Fibroblast of villous mesenchyme (primary cell): ENCODE measurements at places on chromosomes 6 and 20.
A peak's percentile ranks its signal among the peaks of the same experiment; 100 is the strongest.

- peak; percentile 57 for DNase-seq
Observed at GRCh38 chr20:25389401-25389857, 1.2 kb downstream of the ABHD12 start.

GRCh38 chr6:65045801-65046200, 661.2 kb downstream of the EYS start:
- DNase-seq, result no peak

GRCh38 chr6:63214816-63215215, 3.5 kb downstream of the FKBP1C start:
- DNase-seq, result no peak

GRCh38 chr20:10200330-10200729, 18.3 kb upstream of the SNAP25 start:
- no peak for DNase-seq

DNA sequence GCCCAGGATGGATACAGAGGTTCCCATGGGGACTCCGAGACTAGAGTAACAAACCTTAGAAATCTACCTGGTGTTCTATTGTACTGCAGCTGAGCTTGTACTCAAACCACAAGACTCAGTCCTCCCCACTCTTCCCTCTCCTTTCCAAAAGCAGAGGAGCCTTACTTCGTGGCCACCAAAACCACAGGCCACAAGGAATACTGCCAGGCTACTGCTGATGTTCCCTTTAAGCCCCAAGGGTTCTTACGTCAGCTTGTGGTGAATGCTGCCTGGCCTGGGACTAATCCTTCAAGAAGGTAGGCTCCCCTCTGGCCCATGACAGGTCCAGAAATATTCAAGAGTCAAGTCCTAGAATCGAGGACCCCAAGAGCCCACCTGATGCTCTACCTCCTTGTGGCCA, 10.5 kb upstream of the DEFB128 start:
- DNase-seq, result no peak

DNA sequence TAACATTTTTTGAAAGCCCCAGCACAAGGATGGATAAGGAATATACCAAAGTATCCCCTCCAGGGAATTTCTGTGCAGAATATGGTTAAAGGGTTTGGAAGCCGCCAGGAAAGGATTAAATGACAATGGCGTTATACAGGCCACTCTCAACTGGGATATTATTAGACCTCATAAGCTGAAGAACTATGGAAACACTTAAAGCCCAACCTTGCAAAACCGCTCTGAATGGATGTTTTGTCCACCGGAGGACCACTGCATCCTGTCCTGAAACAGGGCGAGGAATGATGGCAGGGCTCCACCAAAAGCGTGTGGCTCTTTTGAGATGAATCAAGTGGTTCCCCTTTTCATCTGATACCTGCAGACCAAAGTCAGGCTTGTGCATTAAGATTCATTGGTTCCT, 32.4 kb downstream of the NFATC2 start:
- no peak for DNase-seq

DNA sequence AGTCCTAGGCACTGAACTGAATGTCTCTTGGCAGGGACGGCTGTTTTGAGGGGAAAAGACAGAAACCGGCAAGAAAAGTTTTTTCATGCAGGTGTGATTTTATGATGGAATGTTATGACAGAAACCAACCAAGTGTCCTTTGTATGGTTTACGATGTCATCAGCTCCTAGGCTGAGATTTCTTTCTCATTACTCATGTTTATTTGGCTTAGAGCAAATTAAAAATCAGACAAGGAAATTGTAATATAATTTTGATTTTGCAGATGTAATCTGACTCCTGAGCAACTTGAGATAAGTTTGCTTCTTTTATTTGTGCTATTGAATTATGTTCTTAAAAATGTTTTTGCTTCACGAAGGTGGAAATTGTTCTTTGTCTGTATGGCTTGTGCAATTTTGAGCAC, 58.8 kb upstream of the MAP3K7 start:
- DNase-seq, result no peak

- DNase-seq, result peak; percentile 83
Observed at GRCh38 chr6:43790031-43790430, 20.0 kb downstream of the VEGFA start.

DNA sequence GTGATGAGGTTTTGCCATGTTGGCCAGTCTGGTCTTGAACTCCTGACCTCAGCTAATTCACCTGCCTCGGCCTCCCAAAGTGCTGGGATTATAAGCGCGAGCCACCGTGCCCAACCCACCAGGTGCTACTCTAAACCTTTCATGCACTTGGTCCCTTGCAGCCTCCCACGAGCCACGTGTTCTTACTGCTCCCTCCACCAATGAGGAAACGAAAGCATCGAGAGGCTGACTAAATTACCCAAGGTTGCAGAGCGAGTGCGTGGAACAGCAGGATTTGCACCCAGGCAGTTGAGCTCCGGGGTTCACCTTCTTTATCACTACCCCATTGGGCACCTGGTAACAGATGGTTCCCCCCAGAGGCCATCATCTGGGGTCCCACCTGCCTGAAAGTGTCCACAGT, 208.3 kb downstream of the LY86 start:
- no peak for DNase-seq

DNA sequence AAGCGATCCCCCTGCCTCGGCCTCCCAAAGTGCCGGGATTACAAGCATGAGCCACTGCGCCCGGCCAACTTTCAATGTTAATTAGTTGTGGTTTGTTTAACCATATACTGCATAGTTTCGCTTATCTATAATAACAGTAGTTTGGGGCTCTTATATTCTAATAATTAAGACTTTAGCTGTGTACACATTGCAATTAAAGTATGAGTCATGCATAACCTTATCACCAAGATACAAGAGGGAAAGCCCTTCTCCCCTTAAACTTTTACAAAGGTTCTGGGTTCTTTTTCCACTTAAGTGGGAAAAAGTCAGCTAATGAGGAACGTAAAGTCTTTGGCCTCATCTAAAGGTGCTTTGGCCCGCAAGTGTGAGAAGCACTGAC, 3.2 kb upstream of the MCCD1 start:
- DNase-seq, result no peak

GRCh38 chr6:37298958-37299357, 41.0 kb upstream of the TMEM217 start:
- DNase-seq, result no peak

DNA sequence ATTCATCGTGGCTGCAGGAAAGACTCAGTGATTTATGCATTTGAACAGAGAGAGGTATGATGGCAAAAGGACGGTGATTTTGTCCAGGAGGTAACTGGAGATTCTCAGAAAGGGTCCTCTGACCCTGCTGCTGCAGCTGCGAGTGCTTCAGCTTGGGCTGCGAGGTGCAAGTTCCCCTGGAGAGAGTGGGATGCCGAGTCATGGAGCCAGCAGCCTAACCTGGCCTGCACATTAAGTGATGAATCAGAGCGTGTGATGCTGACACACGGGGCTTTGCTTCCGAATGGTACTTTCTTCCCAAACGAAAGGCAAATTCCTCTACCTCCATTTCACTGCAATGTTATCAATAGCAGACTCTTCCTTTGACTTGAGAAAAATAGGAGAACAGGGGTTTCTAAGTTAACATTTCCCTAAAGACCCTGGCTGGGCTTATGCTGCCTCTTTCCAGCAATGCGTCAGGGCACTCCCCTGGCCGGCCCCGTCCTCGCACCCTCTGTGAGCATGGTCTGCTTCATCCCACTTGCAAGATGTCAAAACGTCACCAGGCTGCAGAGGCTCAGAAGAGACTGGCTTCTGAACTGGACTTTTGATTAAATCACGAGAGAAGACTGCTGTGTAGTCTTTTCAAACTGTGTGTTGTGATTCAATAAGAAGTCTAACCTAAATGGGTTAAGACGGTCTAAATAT, 628.0 kb upstream of the AGPAT4 start:
- no peak for DNase-seq

- DNase-seq, result no peak
Observed at GRCh38 chr6:37299990-37300389, 42.0 kb upstream of the TMEM217 start.

DNA sequence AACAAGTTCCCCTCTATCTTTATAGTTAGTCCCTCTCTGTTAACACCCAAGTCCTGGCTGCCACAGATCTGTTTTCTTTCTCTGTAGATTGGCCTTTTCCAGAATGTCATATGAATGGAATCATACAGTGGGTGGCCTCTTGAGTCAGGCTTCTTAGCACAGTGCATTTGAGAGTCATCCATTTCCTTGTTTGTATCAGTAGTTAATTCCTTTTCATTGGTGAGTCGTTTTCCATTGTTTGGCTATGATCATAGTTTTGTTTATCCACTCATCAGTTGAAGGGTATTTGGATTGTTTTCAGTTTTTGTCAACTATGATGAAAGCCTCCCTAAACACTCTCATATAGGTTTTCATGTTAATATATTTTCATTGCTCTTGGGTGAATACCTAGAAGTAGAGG, 248.3 kb downstream of the ARID1B start:
- no peak for DNase-seq

GRCh38 chr20:20003031-20003954, 13.9 kb upstream of the NAA20 start:
- DNase-seq, result peak; percentile 71

- no peak for DNase-seq
Observed at GRCh38 chr20:50001784-50002311, 19.1 kb downstream of the SNAI1 start.

DNA sequence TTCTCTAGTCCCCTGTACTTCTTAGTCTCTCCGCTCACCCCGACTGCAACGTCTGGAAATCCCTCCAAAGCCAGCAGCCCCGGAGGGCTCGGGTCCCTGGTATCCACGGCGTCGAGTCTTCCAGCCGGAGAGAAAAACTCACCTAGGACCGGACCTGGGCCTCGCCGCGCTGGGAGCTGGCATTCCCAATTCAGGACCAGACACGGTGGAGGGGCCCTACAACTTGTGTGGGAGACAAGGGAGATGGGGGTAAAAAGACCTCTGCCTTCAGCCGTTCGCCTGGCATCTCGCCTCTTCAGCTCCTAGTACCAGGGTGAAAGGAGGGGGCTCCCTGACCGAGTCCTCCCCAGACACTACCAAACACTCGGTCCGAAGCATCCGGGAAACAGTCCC, 64.3 kb downstream of the GPX5 start:
- DNase-seq, result no peak

GRCh38 chr20:9458138-9458796, 56.1 kb upstream of the LAMP5 start:
- peak; percentile 25 for DNase-seq

GRCh38 chr20:5797843-5798462, 47.8 kb downstream of the SHLD1 start:
- DNase-seq, result no peak

DNA sequence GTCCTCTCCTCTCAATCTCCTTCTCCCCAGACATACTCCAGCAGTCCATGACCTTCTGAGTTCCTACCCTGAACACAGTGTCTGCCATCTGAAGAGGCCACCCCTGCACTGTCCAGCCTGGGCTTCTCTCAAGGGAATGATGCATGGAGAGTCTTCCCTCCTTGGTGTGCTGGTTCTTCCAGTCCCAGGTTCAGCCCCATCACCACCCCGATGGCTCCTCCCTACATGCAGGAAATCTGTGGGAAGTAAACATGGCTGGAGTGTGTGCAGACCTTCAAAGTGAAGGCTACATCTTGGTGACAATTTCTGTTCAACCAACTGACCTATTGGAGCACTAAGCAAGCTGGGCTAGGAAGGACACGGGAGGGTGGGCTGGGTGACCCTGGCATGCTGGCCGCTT, 121.0 kb upstream of the JAG1 start:
- DNase-seq, result no peak

GRCh38 chr6:15586503-15586902, 76.3 kb downstream of the DTNBP1 start:
- DNase-seq, result no peak

DNA sequence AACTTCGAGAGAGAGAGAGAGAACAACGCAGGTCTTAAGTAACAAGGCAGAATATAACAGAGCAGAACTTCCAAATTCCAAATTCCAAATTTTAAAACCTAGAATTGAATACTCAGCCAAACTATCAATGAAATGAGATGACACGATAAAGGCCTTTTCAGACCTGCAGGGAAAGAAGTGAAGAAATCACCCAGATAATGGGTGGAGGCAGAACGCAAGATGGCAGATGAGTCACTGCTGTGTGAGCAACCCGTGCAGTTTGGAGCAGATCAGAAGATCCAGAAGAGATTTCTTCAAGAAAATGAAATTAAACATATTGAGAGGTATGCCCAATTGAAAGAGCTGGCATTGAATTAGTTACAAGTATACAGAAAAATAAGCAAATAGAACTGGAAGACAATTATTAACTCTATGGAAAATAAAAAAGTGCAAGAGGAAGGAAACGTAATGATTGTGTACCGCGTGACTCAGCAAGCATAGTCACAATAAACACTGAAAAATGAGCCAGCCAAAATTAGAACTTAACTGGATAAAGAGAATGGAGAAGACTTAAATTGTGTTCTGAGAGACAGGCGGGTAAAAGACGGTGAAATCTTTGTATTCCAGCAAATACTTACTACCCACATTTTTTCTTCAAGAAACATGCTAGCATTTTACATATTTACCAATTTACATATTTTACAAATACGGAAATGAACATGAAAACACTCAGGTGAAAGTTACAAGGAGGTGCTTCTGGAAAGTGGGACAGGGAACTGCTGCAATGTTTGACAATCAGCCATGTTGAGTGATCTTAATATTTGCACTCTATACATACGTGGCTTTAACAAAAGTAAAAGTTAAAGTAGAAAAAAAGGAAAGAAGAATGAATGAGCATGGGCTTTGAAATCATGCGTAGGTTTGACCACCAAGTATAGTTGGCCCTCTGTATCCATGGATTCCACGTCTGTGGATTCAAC, 87.9 kb upstream of the CDYL start:
- DNase-seq, result peak; percentile 90

DNA sequence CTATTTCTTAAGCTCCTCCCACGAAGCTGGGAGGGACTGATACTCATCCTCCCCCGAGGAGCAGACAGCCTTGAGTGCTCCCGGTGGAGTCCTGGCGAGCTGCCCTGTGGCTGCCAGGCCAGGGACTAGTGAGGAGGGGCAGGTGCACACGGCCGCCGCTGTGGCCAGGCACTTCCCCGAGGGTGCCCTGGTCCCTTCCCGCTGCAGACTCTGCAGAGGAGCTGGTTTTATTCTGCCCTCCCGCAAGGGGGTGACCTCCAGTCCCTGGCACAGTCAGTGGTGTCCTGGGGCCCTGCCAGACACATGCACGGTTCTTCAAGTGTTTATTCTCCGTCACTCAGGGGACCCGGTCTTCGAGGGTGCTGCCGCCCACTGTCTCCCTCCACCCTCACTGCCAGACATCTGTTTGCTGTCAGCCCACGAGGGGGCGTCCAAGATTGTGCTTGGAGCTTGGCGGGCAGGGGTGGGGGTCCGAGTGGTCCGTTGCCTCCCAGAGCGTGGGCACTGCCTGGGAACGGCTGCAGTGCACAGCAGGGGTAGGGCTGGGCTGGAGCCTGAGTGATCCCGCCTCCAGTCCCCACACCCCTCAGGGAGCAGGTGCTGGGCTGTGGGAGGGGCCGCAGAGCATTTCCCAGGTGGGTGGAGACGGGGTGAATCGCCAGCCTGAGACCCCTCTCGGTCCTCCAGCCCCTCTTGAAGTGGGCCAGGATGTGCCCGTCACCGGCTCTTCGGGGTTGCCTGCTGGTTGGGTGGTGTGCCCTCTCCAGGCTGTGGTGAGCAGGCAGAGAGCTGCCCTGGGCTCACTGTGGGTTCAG, 3.1 kb upstream of the CABLES2 start:
- no peak for DNase-seq

DNA sequence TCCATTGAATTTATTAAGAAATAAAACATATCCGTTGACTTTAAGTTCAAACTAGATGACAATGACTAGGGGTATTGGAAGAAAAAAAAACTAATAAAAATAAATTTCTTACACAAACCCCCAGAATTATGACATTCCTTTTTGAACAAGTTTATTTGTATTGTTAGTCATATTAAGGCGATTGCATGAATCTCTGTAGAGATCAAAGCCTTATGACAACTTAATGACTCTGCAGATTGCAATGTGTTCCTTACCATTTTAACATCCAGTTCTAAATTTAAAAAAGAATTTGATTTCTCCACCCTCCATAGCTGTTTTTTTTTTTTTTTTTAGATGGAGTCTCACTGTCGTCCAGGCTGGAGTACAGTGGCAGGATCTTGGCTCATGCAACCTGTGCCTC, 189.8 kb upstream of the CEP162 start:
- no peak for DNase-seq
